Stimulated activated effector memory CD8-positive, alpha-beta T cell treated with anti-CD3 and anti-CD28 coated beads, Interleukin-12 subunit alpha, Interleukin-12 subunit beta, amount 100 ng/mL, for 72 hours (primary cell): ENCODE measurements at places on chromosomes 4 and X.

DNA sequence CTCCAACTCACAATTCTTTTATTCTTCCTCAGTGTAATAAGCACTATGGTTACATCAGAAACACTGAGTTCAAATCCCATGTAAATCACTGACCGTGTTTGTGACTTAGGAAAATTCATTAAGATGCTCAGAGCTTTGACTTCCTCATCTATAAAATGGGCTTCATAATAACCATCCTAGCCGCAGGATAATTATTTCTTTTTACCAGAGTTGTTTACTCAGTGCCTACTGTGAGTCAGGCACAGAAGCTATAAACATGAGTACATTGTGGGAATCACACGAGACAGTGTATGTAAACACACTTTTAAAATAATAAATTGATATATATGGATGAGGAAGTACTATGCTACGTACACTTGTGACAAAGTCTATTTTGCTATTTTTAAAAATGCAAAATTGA, 296.3 kb upstream of the TENM3 start:
- no peak for DNase-seq

DNA sequence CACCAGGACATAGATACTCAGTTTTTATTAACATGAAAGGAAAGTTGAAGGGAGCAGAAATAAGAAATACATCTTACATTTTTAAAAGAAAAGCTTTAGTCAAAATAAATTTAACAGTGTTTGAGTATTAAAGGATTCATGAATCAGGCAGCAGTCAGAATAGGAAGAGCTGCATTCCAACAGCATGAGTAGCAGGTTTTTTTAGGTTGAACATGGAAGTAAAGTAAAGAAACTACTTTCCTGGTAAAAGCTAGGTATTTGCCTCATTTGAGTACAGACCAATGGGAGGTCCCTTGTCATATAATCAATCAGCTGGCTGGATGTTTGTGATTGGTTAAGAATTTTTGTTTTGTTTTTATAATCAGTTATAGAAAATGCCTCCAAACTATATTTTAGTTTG, 645.9 kb upstream of the INTU start:
- DNase-seq = no peak

GRCh38 chrX:151981129-151981528, 6.7 kb upstream of the GABRE start:
- DNase-seq = no peak

DNA sequence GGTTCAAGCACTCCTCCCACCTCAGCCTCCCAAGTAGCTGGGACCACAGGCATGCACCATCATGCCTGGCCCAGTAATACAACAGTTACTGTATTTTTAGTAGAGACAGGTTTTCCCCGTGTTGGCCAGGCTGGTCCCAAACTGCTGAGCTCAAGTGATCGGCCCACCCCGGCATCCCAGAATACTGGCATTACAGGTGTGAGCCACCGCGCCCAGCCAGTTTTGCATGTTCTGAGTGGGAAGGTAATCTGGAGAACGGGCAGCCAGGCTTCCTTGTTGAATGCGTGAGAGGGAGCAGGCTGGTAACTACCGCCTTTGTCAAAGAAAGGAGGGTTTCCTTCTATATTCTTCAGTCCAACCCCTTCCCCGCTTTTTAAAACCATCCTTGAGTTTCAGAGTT, 9.1 kb downstream of the NOCT start:
- DNase-seq = no peak

- no peak for DNase-seq
Observed at GRCh38 chr4:40918330-40918729, 168.6 kb downstream of the NSUN7 start.

GRCh38 chr4:121484633-121485032, 103.8 kb upstream of the QRFPR start:
- DNase-seq = no peak

DNA sequence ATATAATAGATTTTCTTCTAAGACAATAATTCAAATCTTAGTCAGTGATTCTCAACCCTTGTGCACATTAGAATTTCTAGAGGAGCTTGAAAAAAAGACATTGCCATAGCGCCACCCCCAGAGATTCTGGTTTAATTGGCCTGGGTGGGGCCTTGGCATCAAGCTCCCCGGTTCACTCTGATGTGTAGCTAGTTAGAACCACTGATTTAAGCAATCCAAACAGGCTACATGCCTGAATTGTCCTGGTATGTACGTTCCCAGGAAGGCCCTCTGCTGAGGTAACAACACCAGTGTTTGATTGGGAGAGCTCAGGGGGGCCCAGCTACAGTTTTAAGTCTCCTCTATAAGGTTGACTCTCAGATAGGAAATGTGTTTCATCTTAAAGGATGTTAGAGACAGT, 1.3 kb upstream of the ATP10D start:
- no peak for DNase-seq

DNA sequence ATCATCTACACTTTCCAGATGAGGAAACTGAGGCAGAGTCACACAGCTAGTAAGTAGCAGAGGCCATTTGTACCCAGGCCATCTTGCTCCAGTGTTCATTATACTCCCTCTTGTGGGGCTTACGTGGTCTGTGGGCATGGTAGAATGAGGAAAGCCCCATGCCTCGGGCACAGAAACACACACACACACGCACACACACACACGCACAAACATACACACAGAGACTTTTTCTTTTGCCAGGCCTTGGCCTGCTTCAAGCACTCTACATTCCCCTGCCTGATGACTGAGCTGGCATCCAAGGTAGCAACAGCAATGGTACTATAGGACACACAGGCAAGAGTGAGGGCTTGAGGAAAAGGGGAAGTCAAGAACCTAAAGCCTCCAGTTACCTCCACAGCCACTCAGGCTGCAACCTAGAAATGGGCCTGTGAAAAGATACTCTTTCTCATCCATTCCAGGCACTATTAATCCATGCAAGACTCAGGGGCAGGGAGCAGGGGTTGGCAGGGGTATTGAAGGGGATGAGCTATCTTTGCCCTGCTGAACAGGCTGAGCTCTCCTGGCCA, 43.6 kb downstream of the STARD8 start:
- no peak for DNase-seq

DNA sequence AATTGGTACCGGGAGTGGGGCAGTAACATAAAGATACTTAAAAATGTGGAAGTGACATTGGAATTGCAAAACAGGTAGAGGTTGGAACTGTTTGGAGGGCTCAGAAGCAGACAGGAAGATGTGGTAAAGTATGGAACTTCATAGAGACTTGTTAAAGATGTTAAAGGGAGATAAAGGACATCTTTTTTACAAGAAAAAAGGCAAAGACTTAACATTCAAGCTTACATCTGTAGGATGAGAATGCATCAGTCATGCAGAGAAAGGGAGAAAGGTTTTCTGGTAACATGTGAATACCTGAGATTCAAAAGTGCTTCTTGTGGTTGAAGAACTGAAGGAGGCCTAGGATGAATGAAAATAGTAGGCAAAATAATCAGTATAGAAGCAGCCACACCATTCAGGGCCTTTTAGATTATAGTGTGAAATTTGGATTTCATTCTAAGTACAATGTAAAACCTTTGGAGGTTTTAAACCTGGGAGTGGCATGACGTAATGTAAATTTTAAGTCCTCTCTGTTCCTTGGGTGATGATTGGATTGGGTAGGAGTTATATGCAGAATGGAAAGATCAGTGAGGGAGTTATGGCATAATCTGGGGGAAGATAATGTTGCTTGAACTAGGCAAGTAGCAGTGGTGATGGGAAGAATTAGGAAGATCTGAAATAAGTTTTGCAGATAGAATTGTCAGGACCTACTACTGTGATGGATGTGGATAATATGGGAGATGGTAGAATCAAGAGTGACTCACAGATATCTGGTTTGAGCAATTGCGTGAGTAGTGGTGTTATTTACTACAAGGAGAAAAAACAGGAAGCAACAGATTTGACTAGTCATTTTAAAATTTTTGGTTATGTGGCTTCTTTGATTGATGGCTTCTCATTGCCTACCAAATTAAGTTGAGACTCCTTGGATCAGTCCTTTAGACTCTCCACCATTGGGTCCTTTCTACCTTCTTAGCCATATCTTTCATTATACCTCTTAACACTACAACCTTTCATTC, 138.7 kb downstream of the VSIG4 start:
- DNase-seq = no peak

DNA sequence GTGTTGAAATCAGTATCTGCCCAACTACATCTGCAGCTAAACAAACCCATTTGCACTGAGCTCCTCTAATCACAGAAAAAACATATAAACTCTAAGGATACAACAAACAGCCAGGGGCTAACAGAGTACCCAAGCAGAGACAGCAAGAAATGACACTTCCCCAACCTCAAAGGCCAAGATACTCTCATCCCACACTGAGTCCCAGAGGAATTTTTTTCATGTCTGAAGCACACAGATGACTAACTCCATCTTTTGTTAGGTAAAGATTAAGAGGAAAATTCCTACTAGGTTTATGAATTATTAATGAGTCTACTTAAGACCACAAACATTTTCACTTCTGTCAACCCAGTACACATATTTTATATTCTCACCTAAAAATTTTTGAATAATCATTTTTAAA, 31.6 kb downstream of the SEPSECS start:
- DNase-seq = no peak

- DNase-seq = no peak
Observed at GRCh38 chr4:40363945-40364344, 28.8 kb downstream of the CHRNA9 start.

DNA sequence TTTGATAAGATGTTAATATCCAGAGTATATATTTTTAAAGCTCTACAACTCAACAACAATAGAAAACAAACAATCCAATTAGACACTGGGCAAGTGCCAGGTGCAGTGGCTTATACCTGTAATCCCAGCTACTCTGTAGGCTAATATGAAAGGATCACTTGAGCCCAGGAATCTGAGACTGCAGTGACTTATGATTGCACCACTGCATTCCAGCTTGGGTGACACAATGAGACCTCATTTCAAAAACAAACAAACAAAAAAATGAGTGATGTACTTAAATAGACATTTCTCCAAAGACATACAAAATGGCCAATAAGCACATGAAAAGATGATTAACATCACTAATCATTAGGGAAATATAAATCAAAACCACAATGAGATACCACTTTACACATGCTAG, 356.8 kb upstream of the PCDH10 start:
- no peak for DNase-seq

DNA sequence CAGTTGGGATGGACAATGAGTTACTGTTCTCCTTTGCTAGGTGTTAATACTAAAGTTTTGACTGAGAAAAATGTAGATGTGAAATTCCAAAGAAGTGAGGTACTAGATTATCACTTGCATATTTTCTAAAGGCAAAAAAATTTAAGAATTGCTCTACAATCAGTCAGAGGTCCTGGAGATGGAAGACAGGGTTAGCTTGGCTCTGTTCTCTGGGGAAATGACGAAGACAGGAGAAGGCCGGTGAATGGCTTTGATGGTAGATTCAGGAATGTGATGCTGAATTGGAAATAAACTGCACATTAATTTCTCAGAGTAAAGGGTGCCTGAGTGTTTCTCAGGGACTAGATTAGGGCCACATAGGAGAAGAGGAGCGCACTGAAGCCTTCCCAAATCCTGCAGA, 214.0 kb upstream of the LEF1 start:
- no peak for DNase-seq

GRCh38 chr4:98903963-98904362, 25.0 kb downstream of the EIF4E start:
- DNase-seq = no peak

GRCh38 chr4:140005699-140006098, 148.3 kb downstream of the MAML3 start:
- no peak for DNase-seq

DNA sequence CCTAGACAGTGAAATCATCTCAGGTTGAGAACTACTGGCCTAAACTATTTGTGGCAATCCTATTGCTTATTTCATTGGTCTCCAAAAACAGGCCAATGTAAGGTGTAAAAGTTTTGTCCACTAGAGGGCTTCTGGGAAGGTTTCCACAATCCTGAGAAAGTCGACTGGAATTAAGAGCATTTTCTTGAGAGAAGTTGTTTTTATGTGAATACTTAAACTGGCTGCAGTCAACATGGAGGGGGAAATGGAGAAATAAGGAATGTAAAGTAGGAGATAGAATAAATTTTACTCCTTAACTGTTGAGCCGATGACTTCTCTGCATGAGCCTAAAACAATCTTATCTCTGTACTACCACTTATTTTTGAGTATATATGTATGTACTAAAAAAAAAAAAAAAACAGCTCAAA, 11.0 kb upstream of the EIF4E start:
- DNase-seq = no peak

DNA sequence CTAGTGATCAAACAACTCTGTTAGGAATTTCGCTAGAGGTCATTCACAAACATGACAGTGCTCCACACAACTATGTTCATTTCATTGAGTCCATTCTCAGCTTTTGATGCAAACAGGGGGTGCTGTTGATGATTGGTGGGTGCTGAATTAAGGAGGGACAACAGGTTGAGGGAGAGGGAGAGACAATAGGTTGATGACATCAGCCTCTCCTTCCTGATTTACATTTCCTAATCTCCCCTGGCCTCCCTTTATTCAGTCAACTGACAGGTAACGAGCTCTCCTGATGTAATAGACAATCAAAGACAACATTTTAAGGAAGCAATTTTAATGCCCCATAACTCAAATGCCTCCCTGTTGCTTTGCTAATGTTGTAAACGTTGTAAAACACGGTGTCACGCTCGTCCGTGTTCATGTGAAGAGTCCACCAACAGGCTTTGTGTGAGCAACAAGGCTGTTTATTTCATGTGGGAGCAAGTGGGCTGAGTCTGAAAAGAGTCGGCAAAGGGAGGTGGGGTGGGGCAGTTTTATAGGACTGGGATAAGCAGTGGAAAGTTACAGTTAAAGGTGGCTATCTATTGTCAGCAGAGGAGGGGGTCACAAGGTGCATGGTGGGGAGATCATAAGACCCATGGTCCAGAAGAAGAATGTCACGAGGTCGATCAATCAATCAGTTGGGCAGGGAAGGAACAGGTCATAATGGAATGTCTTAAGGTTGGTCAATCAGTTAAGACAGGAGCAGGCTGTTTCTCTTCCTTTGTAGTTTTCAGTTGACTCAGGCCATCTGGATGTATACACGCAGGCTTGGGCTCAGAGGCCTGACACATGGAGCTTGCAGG, 4.8 kb upstream of the GAR1 start:
- no peak for DNase-seq

GRCh38 chrX:132728296-132728695, 230.1 kb downstream of the HS6ST2 start:
- DNase-seq = no peak

DNA sequence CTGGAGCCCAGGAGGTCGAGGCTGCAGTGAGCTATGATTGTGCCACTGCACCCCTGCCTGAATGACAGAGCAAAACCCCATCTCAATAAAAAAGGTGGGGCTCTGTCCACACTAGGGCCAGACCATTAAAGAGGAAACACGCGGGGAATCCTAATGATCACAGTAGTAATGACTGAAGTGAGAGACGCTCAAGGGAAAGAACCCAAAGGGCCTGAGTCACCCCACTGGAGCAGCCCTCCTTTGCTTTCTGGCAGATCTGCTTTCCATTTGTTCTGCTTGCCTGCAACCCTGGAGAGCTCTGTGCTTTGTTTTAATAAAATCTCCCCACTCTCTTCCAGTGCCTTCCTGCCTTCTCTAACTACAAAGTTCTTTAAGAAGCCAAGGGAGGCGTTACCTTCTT, 5.0 kb downstream of the TFDP3 start:
- no peak for DNase-seq

GRCh38 chr4:172068506-172068905, 255.3 kb downstream of the GALNTL6 start:
- DNase-seq = no peak

GRCh38 chrX:18707426-18708049, at the start of gene PPEF1:
PPEF1 (plus strand) TSS chrX:18707645; CDS start chrX:18707781, 136 bp downstream.
- DNase-seq = no peak
